ENCODE measurements at places on chromosomes 2 and 18.

- DNase-seq, result no peak
These were observed 289.7 kb upstream of the GCFC2 start for GRCh38 chr2:76000425-76000824.

- DNase-seq, result no peak
These were observed 37.2 kb downstream of the PLEKHA3 start for GRCh38 chr2:178517496-178517895.

DNA sequence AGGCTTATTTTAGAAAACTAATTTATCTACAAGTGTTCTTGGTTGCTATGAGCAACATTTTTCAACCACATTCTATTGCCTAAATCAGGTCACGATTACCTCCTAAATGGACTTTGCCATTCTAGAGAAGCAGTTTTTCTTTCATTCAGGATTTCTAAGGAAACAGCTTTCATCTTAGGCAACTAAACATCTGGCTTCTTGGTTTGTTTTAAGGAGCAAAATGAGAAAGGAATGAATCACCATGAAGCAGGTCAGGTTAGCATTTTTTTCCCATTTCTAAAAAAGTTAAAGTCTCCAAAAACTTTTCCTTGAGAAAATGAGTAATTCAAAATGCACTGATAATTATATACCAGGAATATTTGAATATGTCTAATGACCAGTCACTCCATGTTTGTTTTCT lies 114.8 kb downstream of the GAREM1 start:
- DNase-seq, result no peak

DNA sequence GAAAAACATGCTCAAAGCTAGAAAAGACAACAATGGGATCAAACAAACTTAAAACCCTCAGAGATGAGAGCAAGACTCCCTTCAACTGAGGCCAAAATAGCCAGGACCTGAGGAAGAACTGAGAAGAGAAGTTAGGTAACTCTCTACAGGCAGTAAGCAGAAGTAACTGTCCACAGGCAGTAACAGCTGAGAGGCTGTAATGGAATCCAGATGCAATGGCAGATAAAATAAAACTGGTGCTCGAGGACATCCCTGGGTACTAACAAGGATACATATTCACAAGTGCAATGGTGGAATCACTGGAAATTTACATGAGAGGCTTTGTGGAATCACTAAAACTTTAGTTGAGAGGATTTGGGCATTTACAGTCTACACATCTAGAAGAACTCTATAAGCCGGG lies 30.4 kb upstream of the C2orf66 start:
- DNase-seq, result no peak

GRCh38 chr2:36193680-36194079 lies 161.9 kb upstream of the CRIM1 start:
- no peak for DNase-seq

- DNase-seq, result no peak
These were observed 31.3 kb downstream of the CD226 start for GRCh38 chr18:69916412-69916811.

DNA sequence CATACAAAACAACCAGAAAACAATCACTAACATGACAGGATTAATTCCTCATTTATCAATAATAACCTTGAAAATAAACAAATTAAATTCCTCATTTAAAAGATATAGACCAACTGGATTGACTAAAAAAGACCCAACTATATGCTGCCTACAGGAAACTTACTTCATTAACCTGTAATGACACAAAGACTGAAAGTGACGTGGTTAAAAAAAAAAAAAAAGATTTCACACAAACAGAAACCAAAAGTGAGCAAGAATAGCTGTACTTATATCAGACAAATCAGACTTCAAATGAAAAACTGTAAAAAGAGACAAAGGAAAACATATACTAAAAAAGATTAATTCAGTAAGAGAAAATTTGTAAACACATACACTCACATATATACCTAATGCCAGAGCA lies 201.2 kb downstream of the CCDC178 start:
- DNase-seq, result no peak
